ENCODE measurements at places on chromosomes 1 and 21.

- DNase-seq, result no peak
Observed at GRCh38 chr1:110347182-110347893, 8.2 kb downstream of the RBM15 start.

GRCh38 chr1:106675558-106675957 lies 380.9 kb upstream of the PRMT6 start:
- DNase-seq, result no peak

DNA sequence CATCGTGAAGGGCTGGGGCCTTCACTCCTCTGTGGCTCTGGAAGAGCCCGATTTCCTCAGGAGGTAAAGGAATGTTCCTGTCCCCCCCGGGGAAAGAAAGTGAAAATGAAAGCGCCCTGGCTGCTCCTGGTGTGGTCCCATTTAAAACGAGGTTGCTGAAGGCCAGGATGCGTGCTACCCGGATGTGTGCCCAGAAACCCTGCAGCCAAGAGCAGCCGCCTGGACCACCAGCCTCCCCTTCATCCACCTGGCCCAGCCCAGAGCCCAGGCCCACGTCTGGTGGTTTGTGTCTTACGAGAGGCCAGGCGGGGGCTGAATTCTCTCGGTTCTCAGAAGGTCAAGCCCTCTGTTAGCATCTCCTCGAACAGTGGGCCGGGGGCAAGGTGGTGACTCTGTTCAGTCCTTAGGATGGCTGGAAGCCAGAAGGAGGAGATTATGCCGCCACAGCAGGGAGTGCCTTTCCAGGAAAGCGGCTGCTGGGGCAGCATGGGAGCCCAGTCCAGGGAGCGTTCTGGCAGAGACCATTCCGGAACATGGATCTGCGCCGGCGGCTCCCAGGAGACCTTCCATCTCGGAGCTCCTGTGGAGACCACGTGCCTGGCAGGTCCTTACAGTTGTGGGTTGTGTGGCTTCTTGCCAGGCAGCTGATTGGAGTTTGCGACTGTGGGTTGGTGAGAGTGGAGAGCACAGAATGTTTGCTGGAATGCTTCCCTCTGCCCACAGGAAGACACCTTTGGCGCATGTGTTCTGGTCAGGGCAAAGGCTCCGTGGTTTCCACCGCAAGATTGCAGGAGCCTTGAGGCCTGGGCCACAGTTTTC lies 1.4 kb downstream of the GUK1 start:
- DNase-seq, result peak; percentile 65

DNA sequence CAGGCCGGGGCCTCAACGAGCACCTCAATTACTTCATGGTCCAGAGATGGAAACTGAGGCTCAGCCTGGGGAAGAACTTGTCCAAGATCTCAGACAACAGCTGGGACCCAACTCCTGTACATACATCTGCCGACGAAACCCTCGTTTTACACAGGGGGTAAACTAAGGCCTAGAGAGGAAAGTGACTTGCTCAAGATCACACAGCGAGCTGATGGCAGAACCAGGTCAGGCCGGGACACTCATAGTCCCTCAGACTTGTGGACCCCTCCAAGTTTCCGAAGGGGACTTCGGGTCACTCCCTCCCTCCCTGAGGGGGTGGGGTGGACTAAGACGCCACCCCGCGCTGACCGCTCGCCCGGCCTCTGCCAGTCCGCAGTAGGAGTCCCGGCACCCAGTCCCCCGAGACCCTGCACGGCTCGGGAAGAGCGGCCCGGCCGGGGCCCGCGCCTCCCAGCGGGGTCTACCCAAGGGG lies 430 bp downstream of the WASF2 start:
- no peak for DNase-seq

DNA sequence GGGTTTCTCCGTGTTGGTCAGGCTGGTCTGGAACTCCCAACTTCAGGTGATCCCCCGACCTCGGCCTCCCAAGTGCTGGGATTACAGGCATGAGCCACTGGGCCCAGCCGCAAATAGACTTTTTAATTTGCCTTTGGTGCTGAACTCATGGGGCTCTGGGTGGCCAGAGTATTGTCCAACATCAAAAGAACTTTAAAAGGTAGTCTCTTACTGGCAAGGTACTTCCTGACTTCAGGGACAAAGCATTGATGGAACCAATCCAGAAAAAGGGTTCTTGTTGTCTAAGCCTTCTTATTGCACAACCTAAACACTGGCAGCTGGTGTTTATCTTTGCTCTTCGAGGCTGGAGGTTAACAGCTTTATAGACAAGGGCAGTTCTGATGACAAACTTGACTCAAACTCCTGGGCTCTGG lies 3.8 kb upstream of the KTI12 start:
- no peak for DNase-seq

DNA sequence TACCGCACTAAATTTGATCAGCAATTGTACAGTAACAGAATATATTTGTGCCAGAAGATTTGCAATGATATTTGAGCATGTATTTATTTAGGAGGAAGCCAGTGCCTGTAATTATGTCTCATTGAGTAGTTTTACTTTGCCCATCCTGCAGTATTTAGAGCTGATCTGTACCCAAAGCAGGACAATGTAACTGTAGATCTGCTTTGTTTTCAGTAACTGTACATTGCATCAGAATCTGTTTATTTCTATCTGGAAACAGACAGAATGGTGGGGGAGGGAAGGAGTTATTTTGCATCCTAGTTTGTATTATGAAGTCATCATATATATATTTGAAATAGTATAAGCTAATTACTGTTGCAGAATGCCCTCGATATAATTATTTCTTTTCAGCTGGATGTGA lies 36.2 kb upstream of the LRRC8C start:
- no peak for DNase-seq

Measured in GM19239 (cell line).